IPS DF 6.9 (cell line): ENCODE measurements at places on chromosomes 5 and 9.
A peak's percentile ranks its signal among the peaks of the same experiment; 100 is the strongest.

DNA sequence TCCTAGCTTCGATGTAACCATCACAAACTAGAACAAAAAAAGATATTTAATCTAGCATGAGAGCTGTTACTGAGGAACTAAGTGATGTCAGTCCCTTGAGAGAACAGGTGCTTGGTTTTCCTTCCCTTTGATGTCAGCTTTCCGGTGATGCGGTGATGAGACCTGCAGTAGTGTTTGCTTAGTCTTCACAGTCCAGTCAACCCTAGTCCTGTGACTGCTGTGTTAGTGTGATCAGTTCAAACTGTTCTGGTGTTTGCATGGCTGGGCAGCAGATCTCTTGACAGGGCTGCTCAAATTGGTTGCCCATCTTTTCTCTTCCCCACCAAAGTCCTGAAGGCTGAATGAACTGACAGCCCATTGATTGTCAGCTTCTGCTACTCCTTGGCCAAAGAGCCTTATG lies 608.6 kb upstream of the DAB2 start:
- DNase-seq = no peak
- H3K4me1 ChIP-seq = no peaks in the 10 kb centered on the region
- H3K27ac ChIP-seq = no peak overlapping the region

DNA sequence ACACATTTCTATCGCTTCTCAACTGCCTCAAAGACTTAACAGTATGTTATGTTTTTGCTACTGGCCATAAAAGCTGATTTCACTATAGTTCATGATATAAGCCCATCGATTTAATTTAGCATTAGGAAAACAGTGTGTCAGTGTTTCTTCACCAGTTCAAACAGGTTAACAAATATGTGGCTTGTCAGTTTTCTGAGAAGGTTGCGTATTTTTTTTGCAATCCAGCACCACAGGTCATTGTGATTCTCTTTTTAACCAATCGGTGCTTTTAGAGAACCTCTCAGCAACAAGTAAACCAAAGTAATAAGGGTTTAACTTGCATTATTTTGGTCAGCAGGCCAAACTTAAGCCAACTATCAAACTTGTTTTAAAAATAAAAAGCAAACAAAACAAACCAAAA lies 409.6 kb downstream of the NFIB start:
- no peak for DNase-seq
- no peaks in the 10 kb centered on the region for H3K27me3 ChIP-seq
- H3K4me1 ChIP-seq = no peaks in the 10 kb centered on the region
- H3K36me3 ChIP-seq = no peaks in the 10 kb centered on the region

DNA sequence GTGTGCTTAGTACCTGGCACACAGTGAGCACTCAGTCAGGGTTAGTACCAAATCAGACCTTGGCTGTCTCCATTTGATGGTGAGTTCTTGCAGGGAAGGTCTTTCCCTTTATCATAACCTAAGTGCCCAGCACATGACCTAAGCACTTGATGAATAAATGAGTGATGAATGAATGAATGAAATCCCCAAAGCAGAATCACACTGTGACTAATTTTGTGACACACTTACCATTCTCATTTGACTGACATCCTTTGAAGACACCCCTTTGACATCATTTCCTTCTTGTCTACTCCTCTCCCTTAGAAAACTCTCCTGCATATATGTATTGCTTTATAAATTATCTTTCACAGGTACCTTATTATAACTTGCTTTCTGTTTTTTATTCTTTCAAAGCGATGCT lies 130.2 kb upstream of the ELL2 start:
- H3K4me1 ChIP-seq = peaks cover 3% of the 10 kb centered on the region
- no peaks in the 10 kb centered on the region for H3K27me3 ChIP-seq
- DNase-seq = no peak
- no peak overlapping the region for H3K27ac ChIP-seq

- H3K27ac ChIP-seq = no peak overlapping the region
- DNase-seq = no peak
- H3K4me1 ChIP-seq = no peaks in the 10 kb centered on the region
- H3K27me3 ChIP-seq = no peaks in the 10 kb centered on the region
- H3K36me3 ChIP-seq = no peaks in the 10 kb centered on the region
- no peak overlapping the region for H3K4me3 ChIP-seq
Measured at GRCh38 chr9:31608416-31608815, 776.0 kb upstream of the ACO1 start.

- H3K27ac ChIP-seq = no peak overlapping the region
- peaks cover 2% of the 10 kb centered on the region; the same call in 1 of the 2 replicates for H3K4me1 ChIP-seq
- no peaks in the 10 kb centered on the region for H3K36me3 ChIP-seq
- no peaks in the 10 kb centered on the region for H3K27me3 ChIP-seq
Measured at GRCh38 chr5:4520559-4520958, 619.6 kb upstream of the ADAMTS16 start.

- no peaks in the 10 kb centered on the region for H3K36me3 ChIP-seq
- no peak overlapping the region for H3K27ac ChIP-seq
- H3K27me3 ChIP-seq = no peaks in the 10 kb centered on the region
- peaks cover 2% of the 10 kb centered on the region; the same call in 1 of the 2 replicates for H3K4me1 ChIP-seq
Measured at GRCh38 chr9:71769175-71770161, 1.2 kb upstream of the CEMIP2 start.

- H3K27me3 ChIP-seq = peaks cover 21% of the 10 kb centered on the region
- no peak for DNase-seq
- H3K36me3 ChIP-seq = no peaks in the 10 kb centered on the region
- H3K4me3 ChIP-seq = no peak overlapping the region
- peaks cover 7% of the 10 kb centered on the region for H3K4me1 ChIP-seq
Measured at GRCh38 chr5:43190755-43191603, 1.0 kb upstream of the NIM1K start.

DNA sequence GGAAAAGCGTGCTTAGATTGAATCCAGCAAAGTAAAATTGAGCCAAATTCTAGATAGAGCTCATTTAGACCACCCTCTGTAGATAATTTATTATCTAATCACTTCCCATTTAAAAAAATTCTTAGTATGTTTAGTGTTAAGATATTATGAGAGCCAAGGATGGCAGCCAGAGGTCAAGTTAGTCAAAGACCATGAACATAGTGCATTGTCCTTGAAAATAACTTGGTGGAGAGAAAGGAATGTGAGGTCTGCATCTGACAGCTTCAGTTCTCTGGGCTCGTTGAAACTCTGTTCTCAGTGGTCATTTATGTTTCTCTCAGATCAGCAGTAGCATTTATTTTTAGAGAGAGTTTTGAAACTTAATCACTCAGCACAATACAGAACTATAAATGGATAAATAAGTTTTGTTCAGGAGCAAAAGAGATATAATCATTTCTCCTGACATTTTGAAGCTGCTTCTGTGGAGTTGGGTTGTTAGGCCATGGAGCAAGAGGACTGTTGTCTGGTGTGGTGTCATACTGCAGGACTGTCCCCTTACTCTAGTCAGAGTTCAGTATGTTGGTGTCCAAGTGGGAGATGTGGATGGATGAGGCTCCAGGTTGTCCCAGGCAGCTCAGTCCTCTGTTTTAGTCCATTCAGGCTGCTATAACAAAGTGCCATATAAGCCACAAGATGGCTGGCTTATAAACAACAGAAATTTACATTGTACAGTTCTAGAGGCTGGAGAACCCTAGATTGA lies 337.7 kb downstream of the FBXL7 start:
- no peaks in the 10 kb centered on the region for H3K27me3 ChIP-seq
- no peaks in the 10 kb centered on the region for H3K4me1 ChIP-seq
- no peak for DNase-seq
- no peaks in the 10 kb centered on the region for H3K36me3 ChIP-seq
- no peak overlapping the region for H3K27ac ChIP-seq

DNA sequence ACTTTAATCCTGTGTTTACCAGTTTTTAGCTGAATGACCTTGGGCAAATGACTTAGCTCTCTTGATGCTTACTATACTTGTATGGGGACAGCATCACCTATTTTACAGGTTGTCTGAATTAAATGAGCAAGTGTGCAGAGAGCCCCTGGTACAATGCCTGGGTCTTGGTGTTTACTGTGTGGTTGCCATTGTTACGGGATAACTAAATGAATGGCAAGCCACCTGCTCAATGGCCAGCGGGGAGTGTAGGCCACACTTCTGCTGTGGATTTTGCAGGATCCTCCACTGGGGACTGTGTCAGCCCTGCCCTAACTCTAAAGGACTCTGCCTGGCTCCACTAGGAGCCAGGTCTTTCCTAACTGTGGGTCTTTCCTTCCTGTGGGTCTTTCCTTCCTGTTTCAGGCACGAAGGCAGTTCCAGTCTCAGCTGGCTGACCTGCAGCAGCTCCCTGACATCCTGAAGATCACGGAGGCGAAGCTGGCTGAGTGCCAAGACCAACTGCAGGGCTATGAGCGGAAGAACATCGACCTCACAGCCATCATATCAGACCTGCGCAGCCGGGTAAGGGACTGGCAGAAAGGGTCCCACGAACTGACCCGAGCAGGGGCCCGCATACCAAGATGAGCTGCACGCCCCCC lies 10.3 kb upstream of the GLE1 start:
- no peak overlapping the region for H3K27ac ChIP-seq
- H3K4me1 ChIP-seq = no peaks in the 10 kb centered on the region
- H3K36me3 ChIP-seq = peaks cover 3% of the 10 kb centered on the region; the same call in 1 of the 2 replicates
- no peaks in the 10 kb centered on the region for H3K27me3 ChIP-seq
- no peak for DNase-seq
- no peak overlapping the region for H3K4me3 ChIP-seq

GRCh38 chr5:96326902-96327301 lies 106.1 kb downstream of the PCSK1 start:
- H3K36me3 ChIP-seq = no peaks in the 10 kb centered on the region
- H3K4me1 ChIP-seq = no peaks in the 10 kb centered on the region
- H3K4me3 ChIP-seq = no peak overlapping the region
- no peak for DNase-seq
- H3K27me3 ChIP-seq = no peaks in the 10 kb centered on the region
- H3K27ac ChIP-seq = no peak overlapping the region

- H3K27ac ChIP-seq = no peak overlapping the region
- no peaks in the 10 kb centered on the region for H3K27me3 ChIP-seq
- H3K36me3 ChIP-seq = no peaks in the 10 kb centered on the region
- no peak for DNase-seq
Measured at GRCh38 chr5:158326256-158326655, 467.3 kb upstream of the CLINT1 start.

DNA sequence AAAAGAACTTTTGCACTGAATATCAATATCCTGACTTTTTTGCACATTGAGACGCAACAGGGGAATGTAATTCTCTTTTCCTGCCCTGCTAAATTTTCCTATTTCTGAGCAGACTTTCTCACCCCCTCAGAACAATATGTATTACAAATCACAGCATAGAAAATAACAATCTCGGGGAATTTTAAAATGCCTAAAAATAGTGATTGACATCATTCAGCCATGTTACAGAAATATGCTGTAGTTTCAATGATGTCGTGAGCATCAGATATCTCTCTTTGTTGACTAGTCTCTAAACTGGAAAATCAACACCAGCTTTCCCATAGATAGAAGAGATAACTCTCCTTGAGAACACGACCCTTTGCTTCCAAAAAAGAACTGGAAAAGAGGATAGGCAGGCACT lies 166.7 kb downstream of the ZDHHC21 start:
- H3K27me3 ChIP-seq = no peaks in the 10 kb centered on the region
- H3K4me3 ChIP-seq = no peak overlapping the region
- no peaks in the 10 kb centered on the region for H3K36me3 ChIP-seq
- peaks cover 4% of the 10 kb centered on the region; the same call in 1 of the 2 replicates for H3K4me1 ChIP-seq

- no peaks in the 10 kb centered on the region; the same call in 1 of the 2 replicates for H3K4me1 ChIP-seq
- DNase-seq = no peak
- H3K4me3 ChIP-seq = peak overlapping the region; percentile 40; the same call in 1 of the 2 replicates
- H3K27me3 ChIP-seq = no peaks in the 10 kb centered on the region
Measured at GRCh38 chr9:95506678-95507463, 9.9 kb downstream of the PTCH1 start.

GRCh38 chr5:109199799-109200620 lies 209.8 kb downstream of the PJA2 start:
- no peak overlapping the region for H3K4me3 ChIP-seq
- H3K36me3 ChIP-seq = no peaks in the 10 kb centered on the region
- peaks cover 4% of the 10 kb centered on the region; the same call in 1 of the 2 replicates for H3K4me1 ChIP-seq
- H3K27me3 ChIP-seq = no peaks in the 10 kb centered on the region

DNA sequence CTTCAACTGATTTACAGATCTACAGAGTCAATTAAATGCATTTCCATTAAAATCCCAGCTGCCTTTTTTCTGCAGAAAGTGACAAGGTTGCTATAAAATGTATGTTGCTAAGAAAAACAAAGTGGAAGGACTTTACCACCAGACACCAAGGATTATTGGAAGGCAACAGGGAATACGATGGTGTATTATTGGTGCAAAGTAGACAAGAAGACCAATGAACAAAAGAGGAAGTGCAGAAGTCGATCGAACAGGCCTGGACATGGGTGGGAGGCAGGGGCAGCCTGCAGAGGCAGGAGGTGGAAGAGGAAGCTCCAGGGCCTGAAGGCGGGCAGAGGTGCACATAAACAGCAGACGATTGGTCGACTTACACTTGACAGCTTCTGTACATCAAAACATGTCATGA lies 10.6 kb upstream of the SLC6A19 start:
- H3K27ac ChIP-seq = no peak overlapping the region
- H3K4me1 ChIP-seq = 0 out of 2 replicates have a peak, but pooled peaks cover 2% of the 10 kb centered on the region
- H3K27me3 ChIP-seq = no peaks in the 10 kb centered on the region
- no peaks in the 10 kb centered on the region for H3K36me3 ChIP-seq
- H3K4me3 ChIP-seq = no peak overlapping the region

DNA sequence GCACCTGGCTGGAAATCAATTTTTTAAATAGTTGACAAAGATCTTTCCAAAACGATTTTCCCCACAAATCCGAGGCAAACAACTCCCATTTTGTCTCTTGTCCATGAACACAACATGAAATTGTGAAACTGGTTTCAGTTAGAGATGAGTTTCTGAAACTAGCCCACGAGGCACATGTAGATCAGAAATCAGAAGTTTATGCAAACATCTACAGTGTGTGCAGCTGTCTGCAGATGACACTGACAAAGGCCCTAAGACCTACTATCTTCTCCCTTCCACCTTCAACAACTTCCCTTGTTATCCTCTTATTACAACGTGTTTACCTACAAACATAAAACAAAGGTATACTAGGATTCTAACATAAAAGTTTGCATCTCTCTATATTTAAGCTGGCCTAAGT lies 183.3 kb downstream of the DIRAS2 start:
- H3K27me3 ChIP-seq = no peaks in the 10 kb centered on the region
- DNase-seq = no peak
- no peaks in the 10 kb centered on the region for H3K36me3 ChIP-seq
- 0 out of 2 replicates have a peak, but pooled peaks cover 1% of the 10 kb centered on the region for H3K4me1 ChIP-seq

- H3K4me3 ChIP-seq = no peak overlapping the region
- H3K36me3 ChIP-seq = no peaks in the 10 kb centered on the region
- no peaks in the 10 kb centered on the region for H3K27me3 ChIP-seq
- H3K27ac ChIP-seq = no peak overlapping the region
- no peaks in the 10 kb centered on the region for H3K4me1 ChIP-seq
Measured at GRCh38 chr5:17001428-17001827, 65.3 kb upstream of the MYO10 start.

GRCh38 chr5:55445791-55446190 lies 89.0 kb downstream of the PLPP1 start:
- H3K27ac ChIP-seq = no peak overlapping the region
- DNase-seq = no peak
- peaks cover 2% of the 10 kb centered on the region; the same call in 1 of the 2 replicates for H3K36me3 ChIP-seq
- H3K4me1 ChIP-seq = peaks cover 2% of the 10 kb centered on the region
- H3K4me3 ChIP-seq = no peak overlapping the region

DNA sequence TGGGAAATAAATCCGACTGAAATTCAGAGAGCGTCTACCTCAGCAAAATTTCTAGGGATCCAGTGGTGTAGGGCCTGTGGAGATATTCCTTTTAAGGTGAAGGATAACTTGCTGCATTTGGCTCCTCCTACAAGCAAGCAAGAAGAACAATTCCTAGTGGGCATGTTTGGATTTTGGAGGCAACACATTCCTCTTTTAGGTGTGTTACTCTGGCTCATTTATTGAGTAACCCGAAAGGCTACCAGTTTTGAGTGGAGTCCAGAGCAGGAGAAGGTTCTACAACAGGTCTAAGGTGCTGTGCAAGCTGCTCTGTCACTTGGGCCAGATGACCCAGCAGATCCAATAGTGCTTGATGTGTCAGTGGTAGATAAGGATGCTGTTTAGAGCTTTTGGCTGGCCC lies 862.4 kb upstream of the CDH9 start:
- no peak overlapping the region for H3K27ac ChIP-seq
- H3K4me1 ChIP-seq = no peaks in the 10 kb centered on the region
- no peak overlapping the region for H3K4me3 ChIP-seq
- H3K36me3 ChIP-seq = no peaks in the 10 kb centered on the region
